ENCODE measurements at places on chromosomes 5 and 9.

DNA sequence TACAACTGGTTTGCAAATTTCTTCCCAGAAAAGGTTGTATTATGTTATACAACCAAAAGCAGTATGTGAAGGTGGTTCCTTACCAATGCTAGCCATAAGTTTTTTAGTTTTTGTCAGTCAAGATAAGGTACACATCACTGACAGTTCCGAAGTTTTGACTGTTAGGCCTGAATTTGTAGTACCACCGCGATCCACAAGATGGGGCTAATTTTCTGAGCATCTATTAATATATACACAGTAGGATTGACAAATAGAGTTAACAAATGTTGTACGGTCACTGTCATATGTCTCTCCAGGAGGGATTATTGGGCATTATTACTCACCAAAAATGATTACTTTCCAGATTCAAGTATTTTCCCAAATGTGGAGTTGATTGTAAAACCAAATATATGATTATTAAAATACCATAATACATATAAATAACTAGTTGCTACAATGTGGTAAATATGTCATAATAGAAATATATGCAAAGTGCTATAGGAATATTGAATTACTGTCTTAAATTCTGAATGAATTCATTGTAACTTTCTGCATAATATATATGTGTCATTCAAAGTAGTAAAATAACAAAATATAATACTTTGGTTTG, 28.4 kb upstream of the LRRC19 start:
- no peaks in the 10 kb centered on the region for H3K27me3 ChIP-seq
- no peak overlapping the region for H3K27ac ChIP-seq
- peak; percentile 44 for DNase-seq
- H3K36me3 ChIP-seq = no peaks in the 10 kb centered on the region
- no peaks in the 10 kb centered on the region for H3K4me1 ChIP-seq

DNA sequence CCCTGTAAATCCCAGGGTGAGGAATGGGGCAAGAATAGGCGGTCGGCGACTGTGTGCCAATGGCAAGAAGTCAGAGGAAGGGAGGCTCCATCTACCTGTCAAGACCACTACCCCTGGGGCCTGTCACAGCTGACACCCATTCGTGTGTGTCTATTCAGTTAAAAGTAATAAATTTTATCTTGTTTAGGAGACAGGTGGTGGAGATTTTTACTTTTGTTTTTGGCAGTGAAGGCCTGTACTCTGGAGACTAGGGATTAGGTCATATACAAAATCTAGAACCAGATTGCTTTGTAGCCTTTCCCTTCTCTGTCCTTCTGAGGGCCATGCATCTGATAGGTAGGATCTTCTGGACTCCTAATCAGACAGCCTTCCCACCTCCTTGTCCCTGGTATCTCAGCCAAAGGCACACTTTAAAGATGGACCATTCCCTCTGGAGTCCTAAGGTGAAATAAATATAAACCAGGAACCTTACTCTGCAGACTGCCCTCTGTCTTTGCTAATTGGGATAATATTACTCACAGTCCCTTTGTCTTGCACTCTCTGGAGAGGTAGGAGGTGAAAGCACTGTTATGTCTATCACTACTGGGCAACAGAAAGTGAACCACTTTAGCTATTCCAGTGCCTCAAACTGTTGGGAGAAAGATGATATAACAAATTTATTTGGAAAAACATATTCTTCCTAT, 213.2 kb upstream of the ACTBL2 start:
- peaks cover 3% of the 10 kb centered on the region for H3K4me1 ChIP-seq
- H3K27ac ChIP-seq = peak overlapping the region; percentile 74
- no peaks in the 10 kb centered on the region for H3K27me3 ChIP-seq
- no peak for DNase-seq

- peak overlapping the region; percentile 73 for H3K27ac ChIP-seq
- no peak overlapping the region for H3K4me3 ChIP-seq
- no peaks in the 10 kb centered on the region for H3K27me3 ChIP-seq
- H3K36me3 ChIP-seq = no peaks in the 10 kb centered on the region
- H3K4me1 ChIP-seq = no peaks in the 10 kb centered on the region
These were observed 4.7 kb upstream of the TNIP1 start for GRCh38 chr5:151085517-151086041.

GRCh38 chr5:13910201-13910600, 34.3 kb downstream of the DNAH5 start:
- no peaks in the 10 kb centered on the region for H3K27me3 ChIP-seq
- no peak overlapping the region for H3K27ac ChIP-seq
- no peak for DNase-seq

DNA sequence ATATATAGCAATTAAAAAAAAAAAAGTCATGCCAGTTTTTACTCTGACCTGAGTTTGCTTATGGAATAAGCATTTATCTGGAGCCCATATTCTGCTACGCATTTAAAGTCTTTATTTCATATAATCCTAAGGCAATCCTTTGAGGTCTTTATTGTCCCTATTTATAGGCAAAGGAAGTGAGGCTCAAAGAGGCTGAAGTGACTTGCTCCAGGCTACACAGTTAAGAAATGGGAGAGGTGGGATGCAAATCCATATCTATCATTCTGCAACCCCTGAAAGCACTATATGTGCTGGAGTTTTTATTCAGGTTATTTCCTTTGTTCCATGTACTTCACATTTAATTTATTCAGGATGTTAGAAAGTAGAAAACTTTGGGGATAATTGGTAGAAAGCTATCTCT, 12.1 kb downstream of the KDM3B start:
- peaks cover 3% of the 10 kb centered on the region for H3K4me1 ChIP-seq
- H3K36me3 ChIP-seq = no peaks in the 10 kb centered on the region
- no peaks in the 10 kb centered on the region for H3K27me3 ChIP-seq
- no peak overlapping the region for H3K4me3 ChIP-seq
- DNase-seq = no peak

DNA sequence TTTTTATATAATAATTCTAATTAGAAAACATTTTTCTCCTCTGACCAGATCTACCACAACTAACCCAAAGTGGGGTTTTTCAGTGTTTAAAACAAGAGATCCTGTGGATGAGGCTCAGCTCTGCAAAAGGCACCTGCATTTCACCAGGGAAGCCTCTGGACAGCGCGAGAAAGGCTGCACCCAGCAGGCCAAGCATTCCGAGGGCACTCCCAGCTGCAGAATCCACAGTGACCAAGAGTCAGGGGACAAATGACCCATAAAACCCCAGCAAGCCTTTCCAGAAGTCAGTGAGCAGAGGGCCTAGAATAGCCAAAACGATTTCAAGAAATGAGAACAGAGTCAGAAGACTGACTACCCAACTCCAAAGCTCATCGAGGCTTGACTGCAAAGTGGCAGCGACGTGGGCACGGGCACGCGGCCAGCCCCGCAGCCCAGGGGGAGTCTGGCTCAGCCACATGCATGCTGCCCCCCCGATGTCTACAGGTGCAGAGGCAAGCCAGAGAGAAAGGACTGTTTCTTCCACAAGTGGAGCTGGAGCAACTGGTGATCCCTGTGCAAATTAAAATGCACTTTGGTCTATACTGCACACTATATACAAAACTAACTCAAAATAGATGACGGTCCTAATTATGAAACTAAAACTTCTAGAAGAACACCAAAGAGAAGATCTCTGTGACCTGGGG, 26.2 kb downstream of the TPPP start:
- H3K27me3 ChIP-seq = no peaks in the 10 kb centered on the region
- no peak overlapping the region for H3K27ac ChIP-seq
- H3K4me1 ChIP-seq = no peaks in the 10 kb centered on the region

DNA sequence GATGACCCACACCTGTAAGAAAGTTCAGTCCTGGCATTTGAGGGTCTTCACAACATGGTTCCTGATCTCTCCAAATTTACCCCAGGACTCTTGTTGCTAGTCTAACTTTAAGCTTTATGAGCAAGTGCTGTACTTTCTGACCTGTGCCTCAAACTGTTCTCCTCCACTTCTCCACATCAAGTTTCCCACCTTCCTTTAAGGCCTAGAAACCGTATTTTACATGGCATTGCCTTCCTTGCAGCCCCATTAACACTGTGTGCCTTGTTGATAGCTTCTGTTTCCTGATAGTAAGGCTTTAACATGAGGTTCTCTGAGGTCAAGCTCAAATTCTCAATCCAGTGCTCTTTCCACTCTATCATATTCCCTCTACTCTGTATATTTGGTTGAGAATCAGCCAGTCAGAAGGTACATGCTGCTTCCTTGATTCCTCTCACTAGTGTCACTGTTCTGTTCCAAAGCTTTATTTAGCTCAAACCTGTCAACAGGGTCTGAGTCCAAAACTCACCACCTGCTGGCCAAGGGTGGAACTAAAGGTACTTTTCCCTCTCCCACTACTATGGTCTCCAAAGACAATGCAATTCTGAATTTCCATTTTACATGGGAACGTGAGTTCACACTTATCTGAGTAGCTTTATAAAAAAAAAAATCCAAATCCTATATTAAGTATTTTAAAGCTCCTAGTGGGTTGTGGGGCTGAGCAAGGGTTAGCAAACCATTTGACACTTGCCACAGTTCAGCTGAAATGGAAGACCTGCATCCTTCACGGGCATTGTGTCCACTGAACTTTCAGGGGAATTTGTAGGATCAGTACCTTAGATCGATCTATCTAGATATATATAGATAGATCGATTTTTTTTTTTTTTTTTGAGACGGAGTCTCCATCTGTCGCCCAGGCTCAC, 21.1 kb downstream of the VCP start:
- no peaks in the 10 kb centered on the region for H3K27me3 ChIP-seq
- H3K4me1 ChIP-seq = no peaks in the 10 kb centered on the region
- H3K4me3 ChIP-seq = no peak overlapping the region
- H3K36me3 ChIP-seq = no peaks in the 10 kb centered on the region

DNA sequence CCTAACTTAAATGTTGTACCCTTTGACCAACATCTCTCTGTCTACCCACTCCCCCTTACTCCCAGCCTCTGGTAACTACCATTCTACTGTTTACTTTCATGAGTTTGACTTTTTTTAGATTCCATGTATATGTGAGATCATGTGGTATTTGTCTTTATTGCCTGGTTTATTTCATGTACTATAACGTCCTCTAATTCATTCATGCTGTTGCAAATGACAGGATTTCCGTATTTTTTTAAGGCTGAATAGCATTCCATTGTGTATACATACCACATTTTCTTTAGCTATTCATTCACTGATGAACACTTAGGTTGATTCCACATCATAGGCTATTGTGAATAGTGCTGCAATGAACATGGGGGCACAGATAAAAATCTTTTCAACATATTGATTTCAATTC, 11.8 kb upstream of the NDUFB6 start:
- H3K36me3 ChIP-seq = no peaks in the 10 kb centered on the region
- no peak for DNase-seq

GRCh38 chr9:112315331-112316257, 17.8 kb downstream of the PTBP3 start:
- no peak for DNase-seq
- no peaks in the 10 kb centered on the region for H3K36me3 ChIP-seq
- H3K27me3 ChIP-seq = no peaks in the 10 kb centered on the region
- H3K27ac ChIP-seq = no peak overlapping the region
- no peaks in the 10 kb centered on the region for H3K4me1 ChIP-seq

- no peak overlapping the region for H3K27ac ChIP-seq
- H3K4me3 ChIP-seq = no peak overlapping the region
- H3K36me3 ChIP-seq = no peaks in the 10 kb centered on the region
These were observed 436.2 kb downstream of the GABRG2 start for GRCh38 chr5:162503796-162504195.

GRCh38 chr5:16842896-16843295, 93.2 kb downstream of the MYO10 start:
- no peaks in the 10 kb centered on the region for H3K4me1 ChIP-seq
- no peak overlapping the region for H3K4me3 ChIP-seq
- no peaks in the 10 kb centered on the region for H3K27me3 ChIP-seq
- no peak overlapping the region for H3K27ac ChIP-seq
- H3K36me3 ChIP-seq = no peaks in the 10 kb centered on the region

DNA sequence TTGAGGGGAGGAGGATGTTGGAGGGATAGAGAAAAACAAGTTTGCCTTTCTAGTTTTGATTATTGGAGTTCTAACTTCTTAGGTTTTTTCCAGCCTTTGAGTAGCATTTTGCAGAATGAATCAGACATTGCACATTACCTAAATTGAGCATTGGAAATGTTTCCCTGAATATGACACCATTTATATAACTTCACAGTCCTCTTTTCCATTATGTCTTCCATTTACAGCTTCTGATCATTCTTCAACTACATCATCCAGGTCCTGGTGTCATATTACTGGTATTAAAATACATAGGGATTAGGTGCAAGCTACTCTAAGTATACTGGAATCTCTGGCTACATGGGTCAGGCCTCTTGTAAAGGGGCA, 286.1 kb downstream of the ARHGAP26 start:
- H3K36me3 ChIP-seq = no peaks in the 10 kb centered on the region
- peaks cover 2% of the 10 kb centered on the region for H3K4me1 ChIP-seq
- no peak overlapping the region for H3K4me3 ChIP-seq
- H3K27me3 ChIP-seq = no peaks in the 10 kb centered on the region
- H3K27ac ChIP-seq = no peak overlapping the region

GRCh38 chr5:160899735-160900134, 47.7 kb upstream of the ATP10B start:
- no peaks in the 10 kb centered on the region for H3K27me3 ChIP-seq
- DNase-seq = no peak
- no peaks in the 10 kb centered on the region for H3K4me1 ChIP-seq
- no peaks in the 10 kb centered on the region for H3K36me3 ChIP-seq

GRCh38 chr9:129803676-129804060, 684 bp downstream of the TOR1B start:
- H3K4me3 ChIP-seq = peak overlapping the region; percentile 64
- H3K27me3 ChIP-seq = no peaks in the 10 kb centered on the region
- peaks cover 7% of the 10 kb centered on the region for H3K4me1 ChIP-seq
- DNase-seq = no peak

- no peak overlapping the region for H3K4me3 ChIP-seq
- peak; percentile 36 for DNase-seq
- H3K27ac ChIP-seq = no peak overlapping the region
- H3K4me1 ChIP-seq = no peaks in the 10 kb centered on the region
These were observed 40.0 kb upstream of the DMRT1 start for GRCh38 chr9:801399-802071.

DNA sequence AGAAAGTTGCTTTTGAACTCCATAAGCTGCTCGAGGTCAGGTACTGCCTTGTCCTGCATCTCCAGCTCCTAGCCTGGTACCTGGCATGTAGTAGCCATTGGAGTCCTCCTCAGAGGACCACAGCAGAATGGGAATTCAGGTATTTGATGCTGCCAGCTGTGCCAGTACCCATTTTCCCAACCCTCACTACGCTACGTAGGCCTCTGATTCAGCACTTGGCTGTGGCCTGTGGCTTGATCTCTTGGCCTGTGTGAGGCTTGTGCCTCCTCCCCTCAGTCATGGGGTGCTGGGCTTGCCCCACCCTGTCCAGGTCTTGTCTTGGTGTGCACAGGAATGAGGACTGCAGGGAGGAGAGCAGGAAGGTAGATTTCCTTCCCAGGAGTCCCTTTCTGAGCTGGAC, 11.8 kb downstream of the OTULIN start:
- no peak overlapping the region for H3K27ac ChIP-seq
- peaks cover 4% of the 10 kb centered on the region for H3K4me1 ChIP-seq
- H3K4me3 ChIP-seq = no peak overlapping the region
- H3K27me3 ChIP-seq = no peaks in the 10 kb centered on the region

DNA sequence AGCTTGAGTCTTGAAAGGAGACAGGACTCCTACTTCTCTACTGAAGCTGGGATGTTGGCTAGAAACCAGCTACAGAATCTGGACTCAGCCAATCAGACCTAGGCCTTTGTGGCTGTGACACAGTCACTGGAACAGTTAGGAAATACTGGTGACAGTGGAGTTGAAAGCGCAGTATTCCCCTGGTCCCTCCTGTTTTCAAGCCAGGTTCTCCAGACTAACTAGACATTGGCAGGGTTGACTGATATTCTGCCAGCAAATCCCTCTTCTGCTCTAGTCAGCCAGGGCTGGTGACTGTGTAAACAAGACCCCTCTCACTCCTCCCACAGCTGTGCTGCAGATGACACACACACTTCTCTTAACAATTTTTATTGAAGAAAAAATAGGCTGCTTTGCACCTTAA, 8.7 kb downstream of the SHROOM1 start:
- H3K36me3 ChIP-seq = no peaks in the 10 kb centered on the region
- H3K27ac ChIP-seq = no peak overlapping the region
- peaks cover 3% of the 10 kb centered on the region for H3K4me1 ChIP-seq
- H3K27me3 ChIP-seq = no peaks in the 10 kb centered on the region
